Frontal cortex (tissue), 4 donors: ENCODE measurements at places on chromosomes 5 and 9. TPM values are rescaled to one million over a fixed set of nuclear protein-coding genes. Genes with fewer than 3 reads are reported as not detected.

ARID3C gene
- total RNA-seq: 0.82 TPM

TMEFF1 gene
- 53.0 TPM for total RNA-seq

LAMC3 gene
- 2.4 TPM for total RNA-seq

EQTN gene
- 1.6 TPM for total RNA-seq

C9 gene
- under 0.01 TPM for total RNA-seq
